ENCODE measurements at places on chromosomes 7 and 10. TPM values are rescaled to one million over a fixed set of nuclear protein-coding genes. Genes with fewer than 3 reads are reported as not detected.

The CDNF gene
- 1.1 TPM for total RNA-seq

The TMEM270 gene
- 1.1 TPM for total RNA-seq

GRCh38 chr10:78339251-78339650, 305.6 kb downstream of the RPS24 start:
- no peak for DNase-seq

DNA sequence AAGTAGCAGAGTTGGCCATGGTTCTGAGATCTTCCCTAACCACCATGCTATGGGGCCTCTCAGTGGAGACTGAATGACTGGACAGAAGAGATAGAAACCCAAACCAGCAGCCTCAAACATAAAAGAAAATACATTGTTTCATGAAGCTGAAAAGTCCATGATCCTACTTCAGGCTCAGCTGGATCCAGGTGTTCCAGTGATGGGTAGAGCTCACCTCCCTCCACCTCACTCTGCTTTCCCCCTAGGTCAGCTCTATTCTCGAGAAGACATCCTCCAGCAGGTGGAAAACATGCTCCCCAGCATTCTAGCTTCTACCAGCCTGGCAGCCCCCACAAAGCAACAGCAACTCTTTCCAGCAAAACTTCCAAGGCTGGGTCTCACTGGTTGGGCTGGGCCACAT, 132.1 kb downstream of the OAT start:
- no peak for DNase-seq

DNA sequence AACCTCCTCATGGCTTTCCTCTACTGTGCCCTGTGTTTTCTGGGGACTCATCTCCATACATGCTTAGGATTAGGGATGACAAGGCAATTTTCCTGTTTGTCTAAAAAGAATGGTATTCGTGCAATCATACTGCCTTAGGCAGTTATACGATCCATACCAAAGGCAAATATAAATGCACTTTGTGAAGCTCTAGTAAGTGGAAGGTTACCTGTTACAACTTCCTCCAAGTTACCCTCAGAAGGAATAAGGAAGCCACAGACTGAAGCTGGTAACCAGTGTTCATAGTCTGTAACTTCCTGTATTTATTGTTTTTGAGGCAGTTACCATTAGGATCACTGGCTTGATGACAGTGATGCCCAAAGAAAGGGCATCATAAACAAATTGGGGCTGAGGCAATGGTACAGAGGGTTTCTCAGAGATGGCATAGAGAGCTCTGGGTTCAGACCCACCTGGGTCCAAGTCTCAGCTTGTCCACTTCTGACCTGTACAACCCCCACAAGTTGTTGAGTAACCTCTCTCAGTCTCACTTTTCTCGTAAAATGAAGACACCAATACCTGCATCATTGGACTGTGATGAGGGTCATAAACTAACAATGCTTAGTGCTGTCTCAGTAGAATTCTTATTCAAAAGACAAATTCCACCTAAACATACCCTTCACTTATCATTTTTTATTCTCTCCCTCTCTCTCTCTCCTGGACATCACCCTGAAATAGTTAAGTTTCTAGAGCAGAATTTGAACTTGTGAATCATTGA, 138.2 kb downstream of the ELMO1 start:
- no peak for DNase-seq

- no peak for DNase-seq
Observed at GRCh38 chr10:65765006-65765541, 1160.8 kb upstream of the LRRTM3 start.

The NACAD gene
- total RNA-seq = 0.05 TPM

The BLVRA gene
- 29.7 TPM for total RNA-seq

- DNase-seq = peak; percentile 86
Observed at GRCh38 chr10:52313933-52314821, at the start of gene DKK1. Gene DKK1, plus strand, starts transcription at chr10:52314281. Its CDS starts 154 bp downstream, at chr10:52314435.

DNA sequence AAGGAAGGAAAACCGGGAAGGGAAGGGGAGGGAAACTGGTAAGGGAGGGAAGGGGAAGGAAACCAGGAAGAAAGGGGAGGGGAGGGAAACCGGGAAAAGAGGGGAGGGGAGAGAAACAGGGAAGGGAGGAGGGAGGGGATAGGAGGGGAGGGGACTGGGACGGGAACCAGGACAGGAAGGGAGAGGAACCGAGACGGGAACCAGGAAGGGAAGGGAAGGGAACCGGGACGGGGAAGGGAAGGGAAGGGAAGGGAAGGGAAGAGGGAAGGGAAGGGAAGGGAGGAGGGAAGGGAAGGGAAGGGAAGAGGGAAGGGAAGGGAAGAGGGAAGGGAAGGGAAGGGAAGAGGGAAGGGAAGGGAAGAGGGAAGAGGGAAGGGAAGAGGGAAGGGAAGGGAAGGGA, 13.6 kb downstream of the C10orf67 start:
- no peak for DNase-seq

DNA sequence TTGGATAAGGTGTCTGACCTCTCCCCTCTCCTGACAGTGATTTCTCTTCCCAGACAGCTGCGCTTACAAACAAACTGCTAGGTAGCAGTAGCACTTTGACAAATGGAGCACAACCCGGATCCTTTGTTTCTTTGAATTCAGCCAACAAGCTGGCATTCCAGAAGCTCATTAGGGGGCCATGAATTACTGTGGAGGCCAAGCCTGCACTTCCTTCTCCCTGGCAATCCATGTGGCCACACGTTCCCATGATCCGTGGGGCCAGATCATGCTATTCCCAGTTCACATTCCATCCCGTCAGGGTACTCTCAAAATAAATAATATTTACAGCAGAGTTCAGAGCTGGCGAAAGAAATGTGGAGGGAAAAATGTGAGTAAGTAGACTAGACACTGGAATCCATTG, 172.4 kb downstream of the PRPF18 start:
- no peak for DNase-seq

DNA sequence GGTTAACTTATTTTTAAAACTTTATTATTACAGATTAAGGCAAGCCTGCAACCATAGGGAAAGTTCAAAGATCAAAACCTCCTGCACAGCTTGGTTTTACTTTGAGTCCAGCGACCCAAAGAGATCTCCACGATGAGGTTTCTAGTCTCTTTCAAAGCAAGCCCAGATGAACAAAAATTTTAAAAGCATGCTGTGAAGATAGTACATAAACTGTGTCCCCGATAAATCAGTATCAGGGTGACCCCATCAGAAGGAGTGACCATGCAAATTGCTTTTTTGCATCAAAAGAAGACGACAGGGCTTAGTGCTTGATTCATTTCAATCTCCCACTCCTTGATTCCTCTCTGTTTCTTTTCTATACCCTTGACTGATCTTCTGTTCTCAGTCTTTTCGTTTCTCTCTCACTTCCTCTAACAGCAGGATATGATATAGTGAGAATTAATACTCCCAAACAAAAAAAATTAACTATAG, 16.0 kb upstream of the DNTT start:
- no peak for DNase-seq

DNA sequence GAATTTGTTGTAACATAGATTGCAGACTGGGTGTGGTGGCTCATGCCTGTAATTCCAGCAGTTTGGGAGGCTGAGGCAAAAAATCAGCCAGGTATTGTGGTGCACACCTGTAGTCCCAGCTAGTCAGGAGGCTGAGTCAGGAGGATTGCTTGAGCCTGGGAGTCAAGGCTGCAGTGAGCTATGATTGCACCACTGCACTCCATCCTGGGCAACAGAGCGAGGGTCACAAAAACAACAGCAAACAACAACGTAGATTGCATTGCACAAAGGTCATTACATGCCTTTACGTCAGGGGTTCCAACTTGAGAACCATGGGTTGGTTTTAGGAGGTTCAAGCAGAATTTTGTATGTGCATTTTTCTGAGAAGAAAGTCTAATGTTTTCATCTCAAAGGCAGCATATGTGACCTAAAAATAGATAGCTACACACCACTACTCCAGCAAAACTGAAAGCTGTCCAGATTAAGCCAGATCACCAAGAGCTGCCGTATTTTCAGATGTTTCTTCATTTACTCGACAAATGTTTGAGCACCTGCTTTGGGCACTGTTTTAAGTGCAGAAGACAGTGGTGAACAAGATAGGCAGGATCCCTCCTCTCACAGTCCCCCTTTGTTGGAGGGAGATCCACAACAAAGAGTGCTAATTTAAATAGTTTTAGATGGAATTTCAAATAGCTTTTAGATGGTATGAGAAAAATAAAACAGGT, 28.3 kb upstream of the CYP26C1 start:
- no peak for DNase-seq

DNA sequence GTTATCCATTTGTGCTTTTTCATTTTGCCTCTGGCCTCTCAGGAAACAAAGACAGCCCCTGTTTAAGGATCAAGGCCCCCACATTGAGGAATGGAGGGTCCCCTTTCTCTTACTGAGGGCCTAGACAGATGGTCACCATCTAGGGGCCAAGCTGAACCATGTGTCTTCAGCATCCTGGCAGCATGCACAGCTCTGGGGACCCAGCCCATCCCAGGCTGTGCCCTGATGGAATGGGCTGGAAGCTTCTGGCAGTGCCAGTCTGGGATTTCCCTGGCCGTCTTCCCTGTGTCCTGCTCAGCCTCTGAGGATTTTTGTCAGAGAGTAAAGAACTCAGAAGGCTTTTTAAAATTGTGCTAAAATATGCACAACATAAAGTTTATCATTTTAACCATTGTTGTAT, 116.8 kb downstream of the ITIH5 start:
- no peak for DNase-seq

The HMX2 gene
- not detected for total RNA-seq

- DNase-seq = no peak
Observed at GRCh38 chr10:81405399-81405798, 469.6 kb upstream of the NRG3 start.

The NMT2 gene
- total RNA-seq = 26.1 TPM

The GHRHR gene
- total RNA-seq = not detected

GRCh38 chr7:36747280-36748016, 23.2 kb upstream of the AOAH start:
- no peak for DNase-seq

DNA sequence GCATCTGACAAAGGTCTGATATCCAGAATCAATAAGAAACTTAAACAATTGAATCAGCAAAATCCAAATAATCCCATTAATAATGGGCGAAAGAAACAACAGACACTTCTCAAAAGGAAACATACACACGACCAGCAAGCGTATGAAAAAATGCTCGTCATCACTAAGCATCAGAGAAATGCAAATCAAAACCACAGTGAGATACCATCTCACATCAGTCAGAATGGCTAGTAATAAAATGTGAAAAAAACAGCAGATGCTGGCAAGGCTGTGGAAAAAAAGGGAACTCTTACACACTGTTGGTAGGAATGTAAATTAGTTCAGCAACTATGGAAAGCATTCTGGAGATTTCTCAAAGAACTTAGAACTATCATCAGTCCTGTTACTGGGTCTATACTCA, 496.7 kb downstream of the SH2D4B start:
- no peak for DNase-seq

DNA sequence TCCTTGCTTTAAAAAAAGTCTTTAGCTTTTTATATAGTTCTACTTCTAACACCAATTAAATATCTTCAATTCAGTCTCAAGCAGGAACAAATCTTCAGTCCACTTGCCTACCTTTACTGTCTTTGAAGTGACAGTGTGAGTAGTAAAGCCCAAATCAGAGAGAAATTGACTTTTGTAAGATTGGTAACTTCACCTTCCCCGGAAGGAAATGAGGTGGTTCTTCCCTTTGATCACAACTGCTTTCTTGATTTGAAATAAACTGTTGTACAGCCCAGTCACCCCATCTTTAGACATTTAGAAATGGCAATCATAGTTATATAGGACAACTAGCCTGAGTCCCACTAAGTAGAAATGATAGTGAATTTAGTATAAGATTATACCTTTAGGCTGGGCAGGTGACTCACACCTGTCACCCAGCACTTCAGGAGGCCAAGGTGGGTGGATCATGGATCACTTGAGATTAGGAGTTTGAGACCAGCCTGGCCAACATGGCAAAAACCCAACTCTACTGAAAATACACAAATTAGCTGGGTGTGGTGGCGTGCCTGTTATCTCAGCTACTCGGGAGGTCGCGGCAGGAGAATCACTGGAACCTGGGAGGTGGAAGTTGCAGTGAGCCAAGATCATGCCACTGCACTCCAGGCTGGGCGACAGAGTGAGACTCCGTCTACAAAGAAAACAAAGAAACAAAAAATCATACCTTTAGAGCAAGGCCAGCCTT, 4.7 kb downstream of the FAS start:
- DNase-seq = no peak

The CARD11 gene
- 0.57 TPM for total RNA-seq

GRCh38 chr7:130939321-130940095, 205.5 kb upstream of the KLF14 start:
- no peak for DNase-seq

The TAS2R3 gene
- 1.4 TPM for total RNA-seq

The PNLIP gene
- total RNA-seq = 1.3 TPM

The BAIAP2L1 gene
- total RNA-seq = 61.2 TPM

- DNase-seq = no peak
Observed at GRCh38 chr7:34109936-34110780, 204.8 kb downstream of the BMPER start.

- DNase-seq = peak; percentile 19
Observed at GRCh38 chr7:134943785-134944400, 42.4 kb upstream of the AGBL3 start.

- DNase-seq = no peak
Observed at GRCh38 chr7:92417913-92418312, 29.4 kb upstream of the GATAD1 start.

Data from HCT116 (cell line).